ENCODE measurements at places on chromosomes 12 and 14.
A peak's percentile ranks its signal among the peaks of the same experiment; 100 is the strongest.

DNA sequence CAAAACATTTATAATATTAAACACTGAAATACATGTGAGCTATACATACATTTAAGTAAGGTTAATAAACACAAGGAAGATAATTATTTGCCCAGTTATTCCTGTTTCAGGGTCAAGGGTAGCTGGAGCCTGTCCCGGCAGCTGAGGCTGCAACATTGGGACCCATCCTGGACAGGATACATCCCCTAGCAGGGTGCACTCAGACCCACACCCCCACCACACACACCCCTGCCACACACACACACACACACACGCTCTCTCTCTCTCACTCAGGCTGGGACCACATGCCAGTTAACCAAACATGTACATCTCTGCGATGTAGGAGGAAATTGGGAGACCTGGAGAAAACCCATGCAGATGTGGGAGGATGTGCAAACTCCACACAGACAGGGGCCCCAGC lies 112.6 kb upstream of the TMCC3 start:
- DNase-seq = no peak

DNA sequence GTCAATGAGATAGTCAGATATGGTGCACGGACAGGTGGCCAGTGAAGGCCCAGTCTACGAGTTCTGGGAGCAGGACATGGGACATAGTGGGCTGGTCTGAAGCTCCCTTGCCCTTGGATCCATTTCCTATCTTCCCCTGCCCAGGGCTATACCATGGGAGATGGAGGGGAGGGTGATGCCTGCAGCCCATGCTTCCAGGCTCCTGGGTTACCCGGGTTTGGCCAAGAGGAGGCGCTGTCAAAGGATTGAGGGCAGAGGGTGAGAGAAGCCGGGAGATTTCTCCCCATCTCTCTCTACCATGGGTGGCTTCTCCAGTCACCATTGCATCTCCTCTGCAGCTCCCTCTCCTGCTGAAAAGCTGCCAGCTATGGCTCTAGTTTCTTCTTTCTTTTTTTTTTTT lies 52.8 kb upstream of the LHX5 start:
- no peak for DNase-seq

- no peak for DNase-seq
These were observed 34.2 kb upstream of the EML1 start for GRCh38 chr14:99758872-99759545.

- no peak for DNase-seq
These were observed 35.3 kb downstream of the DICER1 start for GRCh38 chr14:95121911-95122620.

- no peak for DNase-seq
These were observed 56.7 kb downstream of the PPM1H start for GRCh38 chr12:62878211-62878610.

GRCh38 chr12:39145175-39145999 lies 240.0 kb upstream of the CPNE8 start:
- DNase-seq = peak; percentile 42

DNA sequence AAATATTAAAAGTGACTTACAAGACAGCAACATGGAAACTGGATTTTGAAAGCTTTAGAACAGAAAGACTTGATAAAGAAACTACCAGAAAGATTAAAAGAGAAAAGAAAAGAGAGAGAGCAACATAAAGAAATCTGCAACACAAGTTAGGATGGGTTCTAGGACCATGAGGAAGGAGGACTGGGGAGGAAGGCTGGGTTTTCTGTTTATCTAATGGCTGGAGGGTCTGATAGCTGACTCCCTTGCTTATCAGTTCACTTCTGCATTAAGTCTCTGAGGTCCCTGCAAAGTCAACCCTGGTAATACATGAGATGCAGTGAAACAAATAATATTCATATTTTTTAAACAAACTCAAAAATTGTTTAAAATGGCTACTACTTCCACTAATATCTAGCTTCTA lies 90.1 kb downstream of the RPAP3 start:
- DNase-seq = no peak

- no peak for DNase-seq
These were observed 45.0 kb downstream of the LRTM2 start for GRCh38 chr12:1865284-1865866.

DNA sequence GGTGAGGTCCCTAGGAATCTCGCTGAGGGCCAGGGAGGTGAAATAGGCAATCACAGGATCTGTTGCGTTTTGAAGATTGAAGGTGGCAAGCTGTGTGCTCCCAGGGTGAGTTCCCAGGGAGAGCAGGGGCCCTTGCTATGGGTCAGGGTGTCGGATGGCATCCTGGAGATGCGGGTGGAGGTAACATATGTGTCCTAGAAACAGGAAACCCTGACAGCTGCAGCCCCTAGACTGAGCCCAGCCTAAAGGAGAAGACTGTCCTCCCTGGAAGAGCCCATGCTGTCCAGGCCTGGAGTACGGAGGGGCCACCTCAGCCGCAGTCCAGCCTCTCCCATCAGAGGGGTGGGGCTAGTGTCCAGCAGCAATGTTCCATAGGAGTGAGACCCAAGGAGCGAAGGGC lies 194.2 kb downstream of the NTF3 start:
- DNase-seq = no peak

All from NT2/D1 (cell line).